Dermis blood vessel endothelial cell (primary cell): ENCODE measurements at places on chromosomes 16 and 17. TPM values are rescaled to one million over a fixed set of nuclear protein-coding genes. Genes with fewer than 3 reads are reported as not detected.

Gene PRSS27
- 0.09 and 0.51 TPM in 2 replicates for total RNA-seq

Gene METTL23
- 23.1 and 31.3 TPM in 2 replicates for total RNA-seq

Gene SHISA9
- total RNA-seq, result 0.17 and 0.19 TPM in 2 replicates

- peak; percentile 37 for DNase-seq
Measured at GRCh38 chr16:85169333-85170065, 57.2 kb upstream of the CIBAR2 start.

- DNase-seq, result no peak
Measured at GRCh38 chr16:87628940-87629339, 26.6 kb downstream of the JPH3 start.

DNA sequence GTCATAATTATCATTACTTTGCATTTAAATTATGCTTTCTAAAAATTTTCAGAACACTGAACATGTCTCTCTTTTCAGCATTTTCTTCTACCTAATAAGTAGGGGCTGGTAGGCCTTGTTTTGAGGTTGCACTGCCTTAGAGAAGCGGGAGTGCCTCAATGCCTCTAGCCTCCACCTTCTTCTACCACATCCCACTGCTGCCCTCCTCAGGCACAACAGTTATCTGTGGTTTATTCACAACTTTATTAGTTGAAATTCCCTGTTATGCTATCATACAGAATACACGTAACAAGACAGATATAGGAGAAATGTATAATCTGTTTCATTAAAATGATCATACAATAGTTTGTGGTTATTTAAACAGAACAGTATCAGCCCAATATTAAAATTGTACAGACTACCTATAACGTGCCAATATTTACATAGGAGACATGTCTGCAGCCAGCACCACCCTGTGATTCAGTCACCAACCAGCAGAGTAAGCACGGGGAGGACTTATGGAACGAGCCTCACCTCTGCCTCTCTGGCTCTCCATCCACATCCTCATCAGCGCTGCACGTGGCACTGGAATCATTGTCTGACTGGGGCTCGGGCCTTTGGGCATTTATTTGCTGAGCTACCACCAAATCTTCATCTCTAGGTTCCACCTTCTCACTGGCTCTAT is 101.2 kb downstream of the TTC19 start:
- peak; percentile 34 for DNase-seq

GRCh38 chr16:14175086-14175485 is 104.0 kb downstream of the MRTFB start:
- no peak for DNase-seq

DNA sequence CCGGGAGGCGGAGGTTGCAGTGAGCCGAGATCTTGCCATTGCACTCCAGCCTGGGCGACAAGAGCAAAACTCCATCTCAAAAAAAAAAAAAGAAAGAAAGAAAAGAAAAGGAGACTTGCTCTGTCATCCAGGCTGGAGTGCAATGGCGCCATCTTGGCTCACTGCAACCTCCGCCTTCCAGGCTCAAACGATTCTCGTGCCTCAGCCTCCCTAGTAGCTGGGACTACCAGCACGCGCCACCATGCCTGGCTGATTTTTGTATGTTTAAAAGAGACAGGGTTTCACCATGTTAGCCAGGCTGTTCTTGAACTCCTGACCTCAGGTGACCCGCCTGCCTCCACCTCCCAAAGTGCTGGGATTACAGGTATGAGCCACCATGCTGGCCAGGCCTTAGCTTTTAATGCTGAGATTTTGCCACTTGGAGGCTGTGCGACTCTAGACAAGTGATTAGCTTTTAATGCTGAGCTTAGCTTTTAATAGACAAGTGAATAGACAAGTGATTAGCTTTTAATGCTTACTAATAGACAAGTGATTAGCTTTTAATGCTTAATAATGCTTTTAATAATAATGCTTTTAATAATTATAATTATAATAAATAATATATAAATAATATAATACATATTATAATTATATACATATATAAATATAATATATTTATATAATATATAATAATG is 9.6 kb downstream of the LDAF1 start:
- no peak for DNase-seq

- DNase-seq, result no peak
Measured at GRCh38 chr17:34265711-34266110, 4.3 kb upstream of the CCL7 start.

DNA sequence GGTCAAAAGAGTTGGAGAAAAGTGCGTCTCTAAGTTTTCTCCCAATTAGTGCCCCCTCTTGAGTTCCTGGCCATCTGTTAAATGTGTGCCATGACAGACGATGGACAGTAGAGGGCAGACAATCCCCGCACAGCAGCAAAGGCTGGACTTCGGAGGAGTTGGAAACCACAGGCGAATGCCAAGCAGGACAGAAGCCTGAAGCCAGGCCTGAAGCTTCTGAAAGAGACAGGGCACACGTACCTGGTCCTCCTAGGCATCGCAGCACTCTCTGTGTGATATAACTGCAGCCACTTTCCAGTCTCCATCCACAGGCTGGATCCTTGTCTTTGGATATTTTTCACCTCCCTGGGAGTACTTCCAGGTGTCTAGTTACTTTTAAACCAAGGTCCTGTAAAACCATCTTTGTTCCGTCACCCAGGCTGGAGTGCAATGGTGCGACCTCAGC is 14.5 kb downstream of the C17orf100 start:
- DNase-seq, result peak; percentile 91

DNA sequence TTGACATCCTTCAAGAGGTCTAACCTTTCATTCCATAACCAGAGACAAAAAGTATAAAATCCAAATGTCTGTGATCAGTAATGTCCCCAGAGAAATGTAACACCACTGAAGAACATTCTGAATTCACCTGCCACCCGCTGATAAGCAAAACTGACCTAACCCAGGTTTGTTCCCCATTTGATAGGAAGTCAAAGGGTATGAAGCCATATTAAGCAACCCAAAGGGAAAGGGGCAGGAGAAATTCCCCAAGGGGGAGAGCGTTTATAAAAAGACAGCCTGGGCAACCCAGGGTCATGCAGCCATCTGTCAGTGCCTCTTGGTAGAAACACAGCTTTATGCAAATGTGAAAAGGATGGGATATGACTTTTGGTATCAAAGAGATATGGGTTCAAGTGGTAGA is 30.7 kb upstream of the PIK3R6 start:
- DNase-seq, result no peak

DNA sequence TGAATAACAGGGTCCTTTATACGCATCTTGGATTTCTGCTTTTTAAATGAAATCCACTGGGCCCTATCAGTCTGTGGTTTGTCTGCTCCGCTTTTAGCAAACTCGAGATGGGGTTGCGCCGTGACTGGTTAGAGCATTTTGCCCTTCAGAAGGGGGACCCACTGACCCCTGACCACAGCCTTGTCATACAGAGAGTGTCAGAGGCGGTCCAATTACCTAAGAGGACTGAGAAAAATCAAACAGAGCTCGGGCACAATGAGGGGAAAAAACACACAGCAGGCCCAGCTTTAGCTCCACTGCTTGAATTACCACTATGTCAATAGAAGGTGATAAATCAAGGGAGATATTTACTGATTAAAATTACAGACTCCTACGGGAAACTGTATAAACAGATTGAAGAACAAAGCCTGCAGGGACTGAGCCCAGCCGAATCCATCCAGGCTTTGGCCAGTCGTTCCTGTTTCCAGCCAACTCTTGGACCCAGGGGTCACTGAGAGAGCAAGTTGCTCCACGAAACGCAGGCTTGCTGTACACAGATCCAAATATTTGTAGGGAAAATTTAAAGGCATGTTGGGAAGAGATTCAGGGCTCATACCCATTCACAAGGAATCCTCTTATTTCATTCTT is 131.9 kb upstream of the ZFHX3 start:
- no peak for DNase-seq

DNA sequence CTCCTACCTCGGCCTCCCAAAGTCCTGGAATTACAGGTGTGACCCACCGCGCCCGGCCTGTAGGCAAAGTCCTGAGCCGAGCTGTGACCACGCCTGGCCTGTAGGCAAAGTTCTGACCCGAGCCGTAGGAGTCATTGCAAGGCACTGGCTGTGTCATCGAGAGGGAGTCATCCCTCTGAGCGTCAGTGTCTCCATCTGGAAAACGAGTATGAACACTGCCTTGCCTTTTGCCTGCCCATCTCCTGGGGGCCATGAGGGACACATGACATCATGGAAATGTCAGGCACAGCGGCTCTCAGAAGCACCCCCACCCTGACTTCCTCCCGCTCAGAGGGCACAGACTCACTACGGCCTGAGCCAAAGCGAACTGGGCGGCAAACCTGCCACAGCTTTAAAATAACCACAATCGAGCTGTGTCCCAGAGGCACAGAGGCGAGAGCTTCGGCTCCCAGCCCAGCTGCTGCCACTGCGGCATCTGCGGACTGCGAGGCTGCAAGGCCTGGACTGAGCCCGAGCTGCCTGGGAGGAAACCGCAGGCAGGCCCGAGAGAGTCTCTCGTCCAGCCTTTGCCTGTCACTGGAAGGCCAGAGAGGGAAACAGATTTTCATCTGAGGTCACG is 50.8 kb downstream of the RPH3AL start:
- DNase-seq, result no peak

- no peak for DNase-seq
Measured at GRCh38 chr16:49366669-49367068, 6.9 kb upstream of the C16orf78 start.

DNA sequence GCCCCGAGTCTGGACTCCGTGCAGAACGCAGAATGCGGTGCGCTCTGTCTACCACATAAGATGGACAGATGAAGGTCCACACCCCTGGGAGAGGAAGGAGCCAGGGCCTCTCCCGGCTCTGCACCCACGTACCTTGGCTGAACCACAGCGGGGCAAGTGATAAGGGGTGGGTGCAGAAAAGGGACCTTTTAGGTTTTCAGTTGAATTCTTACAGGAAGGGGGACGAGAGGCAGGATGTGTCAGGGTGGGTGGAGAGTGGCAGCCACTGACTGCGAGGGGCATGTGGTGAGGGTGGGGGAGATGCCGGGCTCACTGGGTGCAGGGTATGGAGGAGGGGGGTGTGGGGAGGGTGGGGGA is 372 bp downstream of the CD300A start:
- DNase-seq, result no peak

DNA sequence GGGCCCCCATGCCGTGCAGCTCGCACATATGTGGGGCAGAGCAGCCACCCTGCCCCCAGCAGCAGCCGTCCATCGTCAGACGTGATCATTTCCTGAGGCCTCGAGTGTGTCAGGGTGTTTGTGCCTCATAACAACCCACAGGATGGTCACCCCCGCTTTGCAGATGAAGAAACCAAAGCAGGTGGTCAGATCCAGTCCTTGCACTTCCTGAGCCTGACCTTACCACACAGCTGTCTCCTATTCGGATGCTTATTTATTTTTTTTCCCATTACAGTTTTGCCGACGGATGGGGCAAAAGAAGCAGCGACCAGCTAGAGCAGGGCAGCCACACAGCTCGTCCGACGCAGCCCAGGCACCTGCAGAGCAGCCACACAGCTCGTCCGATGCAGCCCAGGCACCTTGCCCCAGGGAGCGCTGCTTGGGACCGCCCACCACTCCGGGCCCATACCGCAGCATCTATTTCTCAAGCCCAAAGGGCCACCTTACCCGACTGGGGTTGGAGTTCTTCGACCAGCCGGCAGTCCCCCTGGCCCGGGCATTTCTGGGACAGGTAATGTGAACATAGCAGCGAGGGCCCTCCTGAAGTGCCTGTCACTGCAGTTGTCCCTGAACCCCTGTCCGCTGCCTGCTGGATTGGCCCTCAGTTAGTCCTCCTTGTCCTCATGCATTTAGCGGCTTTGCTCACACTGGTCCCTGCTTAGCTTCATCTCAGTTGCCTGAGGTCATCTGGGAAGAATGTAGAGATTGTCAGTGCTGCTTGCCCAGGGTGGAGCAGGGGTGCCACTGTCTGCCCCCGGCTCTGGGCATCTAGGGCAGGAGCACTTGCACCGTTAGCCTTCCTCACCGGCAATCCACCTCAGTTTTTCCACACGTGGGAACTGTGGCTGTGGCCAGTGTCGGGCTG is 1.4 kb downstream of the MPG start:
- DNase-seq, result peak; percentile 85

DNA sequence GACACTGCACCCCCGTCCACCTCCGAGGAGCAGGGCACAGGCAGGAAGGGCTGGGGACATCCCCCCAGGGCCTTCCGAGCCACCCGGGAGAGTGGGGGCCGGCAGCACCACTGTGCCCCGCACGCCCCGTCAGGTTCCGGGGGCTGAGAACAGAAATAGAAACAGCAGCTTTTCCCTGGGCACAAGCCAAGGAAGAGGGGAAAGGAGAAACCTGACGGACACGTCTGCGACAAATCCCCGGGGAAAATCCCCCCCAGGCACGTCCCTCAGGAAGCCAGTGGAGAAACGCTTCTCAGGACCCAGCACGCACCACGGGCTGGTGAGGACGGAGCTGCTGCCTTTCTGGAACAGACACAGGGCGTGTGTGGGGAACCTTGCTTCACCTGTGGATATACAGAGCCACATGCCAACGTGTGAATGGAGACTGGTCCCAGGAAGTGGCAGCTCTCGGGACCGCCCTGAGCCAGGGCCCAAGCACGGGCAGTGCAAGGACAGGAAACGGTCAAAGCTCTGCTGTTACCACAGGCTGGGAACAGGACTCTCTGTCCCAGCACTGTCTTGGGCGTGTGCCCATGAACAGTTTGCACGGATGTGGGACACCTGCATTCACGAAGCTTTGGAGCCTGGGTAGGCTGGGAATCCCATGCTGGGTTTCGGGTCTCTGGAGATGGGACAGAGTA is 1.2 kb upstream of the TMEM204 start:
- DNase-seq, result peak; percentile 29

DNA sequence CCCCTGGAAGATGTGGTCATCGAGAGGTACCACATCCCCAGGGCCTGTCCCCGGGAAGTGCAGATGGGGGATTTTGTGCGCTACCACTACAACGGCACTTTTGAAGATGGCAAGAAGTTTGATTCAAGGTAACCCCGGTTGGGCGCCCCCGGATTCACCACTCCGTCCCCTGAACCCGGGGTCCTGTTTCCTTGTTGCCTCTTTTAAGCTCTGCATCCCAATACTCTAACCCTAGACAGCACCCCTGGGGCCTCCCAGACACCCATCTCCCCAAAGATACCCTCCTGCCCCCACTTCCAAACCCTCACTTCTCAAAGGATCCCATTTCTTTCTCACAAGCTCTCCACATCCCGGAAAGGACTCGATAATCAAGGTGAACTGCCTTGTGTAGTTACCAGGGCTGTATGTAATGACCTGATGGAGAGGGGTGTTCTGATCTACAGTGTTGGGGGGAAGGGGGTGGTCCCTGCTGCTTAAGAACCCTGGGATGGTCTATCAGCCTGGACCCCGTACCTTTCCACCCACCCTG is 412 bp downstream of the FKBP10 start:
- DNase-seq, result peak; percentile 14

DNA sequence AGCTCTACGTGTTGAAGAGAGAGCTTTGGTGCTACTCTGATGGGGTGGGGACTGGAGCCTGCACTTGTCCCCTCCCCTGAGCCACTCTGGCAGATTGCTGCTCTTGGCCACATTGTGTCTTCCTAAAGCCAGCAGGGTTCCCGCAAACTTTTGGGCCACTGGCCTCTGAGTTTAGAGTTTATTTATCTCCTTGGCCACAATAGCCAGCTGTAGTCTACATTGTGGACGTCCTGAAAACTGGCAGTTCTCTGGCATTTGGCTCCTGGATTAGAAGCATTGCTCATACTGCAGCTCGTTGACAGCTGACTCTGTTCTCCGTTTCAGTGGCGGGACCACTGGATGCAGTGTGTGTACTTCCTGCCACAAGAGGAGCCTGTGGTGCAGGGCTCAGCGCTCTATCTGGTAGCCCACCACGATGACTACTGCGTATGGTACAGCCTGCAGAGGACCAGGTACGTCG is 34.6 kb downstream of the PRMT7 start:
- no peak for DNase-seq
